ENCODE measurements at places on chromosomes 1 and 21.

DNA sequence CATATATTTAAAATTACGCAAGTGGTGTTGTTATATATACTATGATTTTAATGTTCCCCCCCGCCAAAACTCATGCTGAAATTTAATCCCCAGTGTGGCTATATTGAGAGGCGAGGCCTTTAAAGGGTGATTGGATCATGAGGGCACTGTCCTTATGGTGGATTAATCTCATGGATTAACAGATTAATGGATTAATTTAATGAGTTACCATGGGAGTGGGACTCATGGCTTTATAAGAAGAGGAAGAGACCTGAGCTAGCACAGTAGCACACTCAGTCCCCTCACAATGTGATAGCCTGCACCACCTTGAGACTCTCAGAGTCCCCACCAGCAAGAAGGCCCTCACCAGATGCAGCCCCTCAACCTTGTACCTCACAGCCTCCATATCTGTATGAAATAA lies 34.8 kb downstream of the C1orf198 start:
- no peak for DNase-seq

DNA sequence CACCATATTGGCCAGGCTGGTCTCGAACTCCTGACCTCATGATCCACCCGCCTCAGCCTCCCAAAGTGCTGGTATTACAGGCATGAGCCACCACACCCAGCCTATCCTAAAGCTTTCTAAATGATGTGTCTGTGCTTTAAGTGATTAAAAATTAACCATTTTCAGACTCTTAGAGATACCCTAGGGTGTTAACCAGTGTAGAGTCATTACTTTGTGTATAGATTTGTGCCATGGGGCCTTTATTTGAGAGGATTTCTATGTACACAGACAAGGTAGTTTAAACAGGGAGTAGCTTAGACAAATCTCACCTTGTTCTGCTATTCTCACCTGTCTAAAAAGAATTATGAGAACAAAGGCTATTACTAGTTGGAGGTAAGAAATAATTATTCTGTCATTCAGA lies 12.7 kb upstream of the PLEKHM2 start:
- DNase-seq, result no peak

GRCh38 chr1:27349784-27350662 lies 8.2 kb downstream of the SYTL1 start:
- no peak for DNase-seq

- peak; percentile 94 for DNase-seq
Observed at GRCh38 chr1:8540261-8540941, 222.5 kb downstream of the SLC45A1 start.

DNA sequence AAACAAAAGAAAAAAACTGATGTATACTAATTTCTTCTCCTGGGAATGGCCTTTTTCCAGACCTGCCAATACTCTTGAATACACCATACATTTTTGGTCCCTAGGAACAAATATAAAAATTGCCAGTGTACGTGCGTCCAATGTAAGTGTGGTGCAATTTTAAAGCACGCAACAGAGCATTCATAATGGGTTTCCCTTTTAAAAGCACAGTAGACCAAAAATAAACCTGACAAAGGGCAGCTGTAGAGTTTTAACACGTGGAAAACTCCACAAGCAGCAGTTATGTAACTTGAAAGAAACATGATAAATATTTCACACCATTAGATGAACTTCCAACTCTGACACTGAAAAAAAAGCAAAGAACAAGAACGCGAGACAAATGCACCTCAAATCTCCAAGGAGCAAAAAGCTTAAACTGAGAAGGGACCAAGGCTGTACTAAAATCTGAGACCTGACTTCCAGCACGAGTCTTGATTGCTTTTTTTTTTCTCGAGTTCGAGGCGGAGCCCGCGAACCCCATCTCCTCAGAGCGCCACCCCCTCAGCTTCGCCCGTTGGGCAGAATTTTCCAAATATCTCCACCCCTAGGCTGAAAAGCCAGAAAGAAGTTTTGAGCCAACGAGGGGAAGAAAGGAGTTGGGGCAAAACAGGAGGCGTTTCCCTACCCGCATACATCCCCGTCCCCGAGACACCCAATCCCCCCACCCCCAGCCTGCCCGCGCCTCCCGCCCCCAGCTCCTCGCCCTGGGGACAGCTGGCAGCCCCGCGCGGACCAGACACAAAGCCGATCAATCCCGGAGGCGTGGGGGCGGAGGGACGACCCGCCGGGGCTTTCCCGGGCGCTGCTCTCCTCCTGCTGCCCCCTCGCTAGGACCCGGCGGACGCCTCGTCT lies at the start of gene JAM2:
Gene JAM2, plus strand, starts transcription at position 599 of the 891 bp plus-strand sequence. CDS start 564 bp downstream, outside the sequence.
- no peak for DNase-seq

GRCh38 chr1:235073968-235074522 lies 54.6 kb downstream of the TOMM20 start:
- DNase-seq, result no peak

- DNase-seq, result no peak
Observed at GRCh38 chr1:70517444-70517843, 106.4 kb downstream of the CTH start.

- DNase-seq, result no peak
Observed at GRCh38 chr1:154621875-154622274, 13.9 kb upstream of the ADAR start.

DNA sequence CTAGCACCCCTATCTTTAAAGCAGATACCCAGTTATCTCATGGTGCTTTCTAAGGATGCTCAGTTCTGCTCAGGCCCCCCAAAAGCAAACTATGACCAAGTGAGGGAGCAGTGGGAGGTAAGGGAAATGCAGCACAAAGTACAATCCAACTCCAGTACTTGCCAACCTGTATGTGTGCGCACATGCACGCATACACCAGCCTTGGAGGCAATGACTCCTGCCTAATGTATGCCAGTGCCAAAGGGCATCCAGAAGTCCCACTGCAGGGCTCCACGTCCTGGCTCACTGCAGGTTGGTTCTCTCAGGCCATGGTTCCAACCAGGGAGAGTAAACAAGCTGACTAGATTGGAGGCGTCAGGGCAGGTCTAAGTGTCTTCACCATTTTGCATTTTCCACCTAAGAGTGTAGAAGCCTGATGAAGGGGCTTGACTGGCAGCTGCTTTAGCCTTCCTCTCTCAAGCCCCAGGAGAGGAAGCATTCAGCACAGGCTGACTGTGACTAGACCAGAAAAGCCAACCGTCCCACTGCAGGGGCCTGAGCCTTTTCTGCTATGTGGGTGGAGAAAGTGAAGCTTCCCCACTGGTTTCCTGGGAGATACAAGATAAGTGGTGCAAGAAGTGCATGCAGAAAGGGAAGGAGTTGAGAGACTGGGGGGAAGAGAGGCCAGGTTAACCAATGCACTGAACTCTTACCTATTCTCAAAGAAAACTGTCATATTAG lies 7.7 kb downstream of the AMIGO1 start:
- DNase-seq, result no peak

DNA sequence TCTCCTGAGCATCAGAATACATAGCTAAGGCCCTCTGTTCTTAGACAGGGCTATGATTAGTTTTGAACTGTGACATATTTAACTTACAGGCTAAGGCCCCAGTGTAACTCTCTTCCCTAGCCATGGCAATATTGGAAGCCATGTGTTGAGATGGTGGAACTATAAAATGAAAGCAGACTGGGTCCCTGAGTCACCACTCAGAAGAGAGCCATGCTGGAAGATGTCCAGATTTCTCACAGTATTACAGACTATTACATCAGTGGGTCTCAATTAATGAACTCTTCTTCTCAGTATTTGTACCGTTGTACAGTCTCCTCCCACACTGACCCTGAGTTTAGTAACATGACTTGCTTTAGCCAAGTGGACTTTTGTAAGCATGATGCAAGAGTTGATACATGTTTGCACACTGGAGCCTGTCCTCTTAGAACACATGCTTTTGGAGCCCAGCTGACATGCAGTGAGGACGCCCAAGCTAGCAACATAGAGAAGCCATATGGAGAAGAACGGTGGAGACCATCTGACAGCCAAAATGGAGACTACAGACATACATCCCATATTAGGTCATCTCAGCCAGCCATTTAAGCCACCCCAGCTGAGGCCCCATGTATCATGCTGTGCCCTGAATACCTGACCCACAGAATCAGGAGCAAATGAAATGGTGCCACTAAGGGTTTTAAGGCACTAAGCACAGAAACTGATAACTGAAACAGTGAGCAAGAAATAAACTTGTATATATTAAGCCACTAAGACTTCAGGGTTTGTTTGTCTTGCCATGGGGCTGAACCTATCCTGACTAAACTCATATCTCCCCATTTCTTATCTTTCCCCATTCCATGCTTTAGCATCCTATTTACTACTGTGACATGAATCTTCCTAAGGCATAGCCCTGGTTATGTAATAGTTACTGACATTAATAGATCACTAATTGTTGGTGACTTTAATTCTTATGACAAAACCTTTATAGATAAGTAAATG lies 24.4 kb downstream of the TBX15 start:
- DNase-seq, result peak; percentile 98

DNA sequence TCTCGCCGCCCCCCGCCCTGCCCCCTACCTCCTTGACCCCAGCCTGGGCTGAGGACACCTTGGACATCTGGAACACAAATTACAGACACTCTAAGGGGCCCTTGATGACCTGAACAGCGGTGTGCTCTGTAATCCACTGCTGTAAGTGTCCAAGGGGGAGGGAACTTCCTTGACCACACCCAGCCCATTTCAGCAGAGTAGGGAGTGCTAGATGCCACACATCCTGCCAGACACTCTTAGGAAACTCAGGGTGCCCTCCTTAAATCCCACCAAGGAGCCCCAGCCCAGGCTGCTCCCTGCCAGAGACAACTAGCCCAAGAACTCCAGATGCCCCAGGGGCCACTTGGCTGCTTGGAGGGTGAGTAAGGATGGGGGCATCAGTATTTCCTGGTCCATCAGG lies 282.2 kb downstream of the RRAGC start:
- no peak for DNase-seq

DNA sequence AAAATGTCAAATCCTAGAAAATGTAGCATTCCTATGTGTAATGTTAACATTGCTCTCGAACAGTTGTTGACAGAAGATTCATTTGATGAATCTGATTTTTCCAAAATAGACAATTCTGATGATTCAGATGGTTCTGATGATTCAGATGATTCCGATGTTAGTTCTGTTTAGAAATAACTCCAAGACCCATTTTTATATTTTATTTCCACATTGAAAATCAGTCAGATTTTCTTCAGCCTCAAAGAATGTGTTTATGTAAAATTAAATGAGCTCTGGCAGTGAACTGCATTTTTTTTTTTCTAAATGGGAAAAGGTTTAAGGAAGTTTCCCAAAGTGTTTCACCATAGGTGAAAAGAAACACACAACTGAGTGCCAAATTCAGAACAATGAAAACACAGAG lies 136.5 kb downstream of the TSEN15 start:
- DNase-seq, result no peak

- DNase-seq, result no peak
Observed at GRCh38 chr1:44220755-44221154, 7.5 kb downstream of the DMAP1 start.

DNA sequence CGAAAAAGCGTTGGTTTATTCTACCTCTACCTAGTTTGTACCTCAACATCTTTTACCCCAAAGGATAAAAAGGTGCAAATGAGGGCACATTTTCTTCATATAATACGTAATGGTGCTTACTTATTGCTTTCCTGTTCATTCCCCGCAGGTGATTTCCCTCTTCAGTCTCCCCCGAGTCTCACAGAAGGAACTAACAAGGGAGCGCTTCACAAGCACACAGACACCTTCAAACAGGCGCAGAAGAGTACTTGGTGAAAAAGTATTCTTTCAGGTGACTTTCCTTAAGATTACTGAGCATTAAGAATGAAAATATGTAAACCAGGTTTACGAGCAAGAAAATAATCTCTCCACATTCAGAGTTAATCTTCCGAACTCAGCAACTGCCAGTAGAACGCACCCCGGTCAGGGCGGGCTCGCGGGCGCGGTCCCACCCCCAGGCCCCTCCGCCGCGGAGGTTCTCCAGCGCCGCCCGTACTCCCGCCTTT lies 511 bp upstream of the RABGAP1L start:
- peak; percentile 45 for DNase-seq

DNA sequence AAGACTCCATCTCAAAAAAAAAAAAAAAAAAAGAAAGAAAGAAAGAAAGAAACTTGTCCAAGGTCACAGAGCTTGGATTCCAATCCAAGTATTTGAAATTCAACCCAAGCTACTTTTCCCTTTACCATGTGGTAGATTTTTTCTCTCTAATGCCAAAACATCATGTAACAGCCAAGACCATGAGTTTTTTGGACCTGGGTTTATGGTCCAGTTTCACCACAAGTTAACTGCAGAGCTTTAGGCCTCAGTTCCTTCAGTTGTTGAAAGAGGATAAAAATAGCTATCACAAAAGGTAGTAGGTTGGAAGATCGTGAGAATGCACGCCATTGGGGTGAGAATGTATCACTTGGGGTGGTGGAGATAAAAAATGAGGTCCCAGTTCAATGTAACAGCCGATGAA lies 33.4 kb downstream of the ATP2B4 start:
- DNase-seq, result no peak

DNA sequence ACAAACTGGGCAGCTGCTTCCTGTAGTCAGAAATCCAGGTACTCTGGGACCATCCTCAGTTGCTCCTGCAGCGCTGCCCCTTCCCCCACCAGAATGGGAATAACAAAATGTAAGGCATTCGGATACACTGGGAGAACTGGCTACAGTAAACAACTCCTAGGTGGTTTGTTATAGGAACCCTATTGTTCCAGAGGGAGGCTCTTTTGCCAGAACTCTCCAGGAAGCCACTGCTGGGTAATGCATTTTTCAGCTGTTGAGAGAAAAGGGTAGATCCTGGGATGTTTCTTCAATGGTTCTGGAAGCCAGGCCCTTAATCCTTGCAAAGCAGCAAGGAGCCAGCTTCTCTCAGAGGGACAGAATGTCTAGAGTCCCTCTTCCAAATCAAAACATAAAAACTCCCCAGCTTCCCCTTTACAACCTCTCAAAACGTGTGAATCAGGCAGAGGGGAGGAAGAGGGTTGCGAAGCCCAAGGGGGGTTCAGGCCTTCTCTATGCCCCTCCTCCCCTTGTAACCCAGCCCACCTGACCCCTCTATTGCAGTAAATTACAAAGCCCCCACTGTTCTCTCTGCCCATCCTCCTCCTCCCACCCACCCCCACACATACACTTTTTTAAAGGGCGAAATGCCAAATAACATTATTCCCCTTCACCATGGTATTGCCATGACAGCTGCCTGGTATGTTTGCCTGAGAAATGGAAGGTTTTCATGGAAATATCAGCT lies 29.1 kb downstream of the PLPP3 start:
- no peak for DNase-seq

DNA sequence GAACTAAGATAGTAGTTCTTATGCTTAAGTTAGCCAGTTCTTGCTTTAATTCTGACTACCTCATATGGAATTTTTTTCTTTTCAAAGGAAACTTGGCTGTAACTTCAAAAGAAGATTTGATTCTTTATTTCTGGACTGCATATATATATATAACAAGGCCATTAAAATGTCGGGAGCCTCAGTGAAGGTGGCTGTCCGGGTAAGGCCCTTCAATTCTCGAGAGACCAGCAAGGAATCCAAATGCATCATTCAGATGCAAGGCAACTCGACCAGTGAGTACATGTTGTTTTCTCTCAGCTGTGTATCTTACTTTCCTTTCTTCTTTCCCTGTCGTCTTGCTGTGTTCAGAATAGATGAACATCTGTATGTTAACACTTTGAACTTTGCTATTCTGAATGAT lies 21.8 kb downstream of the KIF1B start:
- DNase-seq, result no peak

GRCh38 chr1:179128520-179128919 lies 46.6 kb downstream of the TOR3A start:
- DNase-seq, result no peak
